ENCODE measurements at places on chromosomes 7 and 10.

DNA sequence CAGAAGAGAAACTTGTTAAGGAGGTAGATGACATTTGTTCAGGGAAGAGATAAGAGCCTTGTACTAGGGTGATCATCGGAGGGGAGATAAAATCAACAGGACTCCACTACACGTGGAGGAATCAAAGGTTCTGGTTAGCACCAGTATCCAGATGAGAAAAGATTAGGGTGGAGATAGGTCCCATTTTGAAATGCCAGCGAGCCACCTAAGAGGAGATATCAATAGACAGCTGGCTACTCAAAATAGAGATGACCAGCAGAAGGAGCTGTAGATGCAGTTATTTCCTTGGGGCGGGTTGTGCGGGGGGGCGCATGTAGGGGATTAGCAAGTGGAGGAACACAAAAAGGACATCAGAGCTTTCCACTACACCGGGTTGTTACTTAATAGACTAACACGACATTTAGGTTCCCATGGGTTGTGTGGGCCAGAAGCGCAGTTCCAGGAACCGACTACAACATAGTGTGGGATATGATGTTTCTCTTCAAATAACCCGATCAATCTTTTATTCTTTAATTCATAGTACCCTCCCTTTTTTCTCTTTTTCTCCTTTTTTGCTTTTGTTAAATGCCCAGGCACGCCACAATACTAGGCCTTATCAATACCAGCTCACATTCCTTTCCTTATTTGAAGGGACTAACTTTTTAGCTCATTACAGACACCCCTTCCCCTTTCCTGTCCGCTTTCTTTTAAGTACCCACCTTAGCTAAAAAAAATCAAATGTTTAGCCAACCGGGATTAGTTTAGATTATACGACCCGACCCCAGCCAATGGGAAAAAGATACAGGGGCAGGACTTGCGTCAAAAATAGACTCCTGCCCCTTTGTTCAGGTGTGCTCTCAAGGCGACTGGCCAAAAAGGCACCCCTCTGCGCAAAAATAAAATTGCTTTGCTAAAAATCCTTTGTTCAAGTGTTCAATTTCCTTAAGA, 2.0 kb upstream of the KIF11 start:
- DNase-seq, result peak; percentile 72

- DNase-seq, result no peak
Observed at GRCh38 chr10:128377988-128378387, 251.8 kb upstream of the MKI67 start.

DNA sequence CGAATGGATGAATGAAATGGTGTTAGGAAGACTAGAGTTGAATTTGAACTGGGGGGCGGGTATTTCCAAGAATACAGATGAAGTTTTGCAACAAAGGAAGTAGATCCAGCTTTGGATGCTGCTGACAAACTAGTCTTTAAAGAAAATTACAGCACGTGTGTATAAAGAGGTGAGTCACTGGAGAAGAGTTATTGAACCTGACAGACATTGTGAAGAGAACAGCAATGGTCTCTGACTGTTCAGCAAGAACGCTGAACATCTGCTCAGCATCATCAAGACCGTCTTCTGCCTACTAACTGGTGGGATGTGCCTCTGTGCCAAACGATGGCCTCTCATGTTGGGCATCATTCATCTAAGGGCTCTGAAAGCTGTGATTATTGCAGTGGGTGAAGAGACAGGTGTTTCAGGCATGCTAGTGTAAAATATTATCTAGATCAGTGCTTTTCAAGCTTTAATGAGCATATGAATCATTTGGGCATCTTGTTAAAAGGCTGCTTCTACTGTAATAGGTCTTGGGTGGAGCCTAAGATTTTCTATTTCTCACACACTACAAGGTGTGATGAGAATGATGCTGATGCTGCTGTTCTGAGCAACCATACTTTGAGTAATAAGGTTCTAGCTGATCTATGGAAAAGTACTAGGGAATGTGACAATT, 291.3 kb downstream of the PTEN start:
- DNase-seq, result no peak

GRCh38 chr10:16814012-16814411, 3.2 kb downstream of the RSU1 start:
- DNase-seq, result no peak

GRCh38 chr7:130506358-130506757, 14.5 kb downstream of the MEST start:
- no peak for DNase-seq

GRCh38 chr10:123870260-123870659, 21.3 kb downstream of the CPXM2 start:
- DNase-seq, result no peak

- DNase-seq, result peak; percentile 32
Observed at GRCh38 chr10:132446661-132447445, 49.9 kb downstream of the PWWP2B start.

DNA sequence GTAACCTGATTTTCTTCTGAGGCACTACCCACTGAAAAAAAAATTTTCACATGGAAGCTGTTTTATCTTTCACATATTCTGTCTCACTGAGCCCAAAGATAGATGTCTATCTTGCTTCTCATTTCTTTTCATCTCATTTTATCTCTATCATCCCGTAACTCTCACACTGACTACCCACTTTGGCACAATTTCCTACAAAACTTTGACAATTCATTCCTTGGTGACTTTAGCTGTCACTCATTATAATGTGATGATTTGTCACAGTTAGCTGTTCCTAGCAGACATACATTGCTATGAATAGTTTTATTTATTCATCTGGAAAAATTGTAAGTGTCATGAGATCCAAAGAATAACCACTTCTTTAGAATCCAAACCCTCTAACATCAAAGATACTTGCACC, 589.9 kb upstream of the TEX47 start:
- no peak for DNase-seq

DNA sequence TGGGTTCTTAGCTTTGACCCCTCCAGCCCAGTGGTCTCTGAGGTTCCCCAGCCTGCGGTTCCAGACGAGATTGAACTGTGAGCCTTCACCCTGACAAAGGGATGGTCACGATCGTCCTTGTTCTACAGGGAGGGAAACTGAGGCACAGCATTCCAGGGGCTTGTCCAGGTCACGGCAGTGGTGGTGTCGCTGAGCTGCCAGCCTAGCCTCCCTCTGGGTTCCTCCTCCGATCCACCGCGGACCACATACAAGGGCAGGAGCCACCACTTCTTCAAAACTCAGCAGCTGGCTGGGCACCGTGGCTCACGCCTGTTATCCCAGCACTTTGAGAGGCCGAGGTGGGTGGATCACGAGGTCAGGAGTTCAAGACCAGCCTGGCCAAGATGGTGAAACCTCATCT, 35.8 kb downstream of the ELFN1 start:
- DNase-seq, result peak; percentile 2

- no peak for DNase-seq
Observed at GRCh38 chr10:131485732-131486131, 174.2 kb upstream of the TCERG1L start.

DNA sequence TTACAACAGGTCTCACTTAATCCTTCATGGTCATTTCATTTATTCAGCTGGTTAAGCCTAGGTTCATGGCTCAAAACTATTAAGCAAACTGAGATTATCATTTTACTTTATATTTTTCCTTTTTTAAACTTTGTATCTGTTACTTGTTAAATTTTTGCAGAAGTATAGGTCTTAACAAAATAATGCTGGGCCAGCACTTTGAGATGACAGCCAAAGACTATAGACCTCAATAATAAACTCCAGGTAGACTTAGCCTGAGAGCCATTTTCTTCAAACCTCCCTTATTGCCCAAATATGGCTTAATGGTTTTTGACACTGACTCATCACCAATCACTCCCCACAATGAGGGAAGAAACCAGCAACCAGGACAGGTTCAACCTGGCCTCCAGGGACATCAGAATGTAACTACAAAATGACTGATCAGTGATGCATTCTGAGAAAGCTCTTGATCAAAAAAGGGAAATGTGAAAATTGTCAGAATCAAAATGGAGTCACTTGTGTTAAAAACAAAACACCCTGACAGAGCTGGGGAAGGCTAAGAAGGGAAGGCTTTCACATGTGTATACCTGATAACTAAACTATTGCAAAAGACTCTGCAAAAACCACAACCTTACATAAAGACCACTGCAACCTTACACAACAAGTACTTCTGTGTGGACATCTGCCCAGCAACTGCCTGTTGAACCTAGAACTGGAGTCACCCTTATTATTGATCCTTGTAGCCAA, 2.1 kb upstream of the CCDC126 start:
- no peak for DNase-seq

DNA sequence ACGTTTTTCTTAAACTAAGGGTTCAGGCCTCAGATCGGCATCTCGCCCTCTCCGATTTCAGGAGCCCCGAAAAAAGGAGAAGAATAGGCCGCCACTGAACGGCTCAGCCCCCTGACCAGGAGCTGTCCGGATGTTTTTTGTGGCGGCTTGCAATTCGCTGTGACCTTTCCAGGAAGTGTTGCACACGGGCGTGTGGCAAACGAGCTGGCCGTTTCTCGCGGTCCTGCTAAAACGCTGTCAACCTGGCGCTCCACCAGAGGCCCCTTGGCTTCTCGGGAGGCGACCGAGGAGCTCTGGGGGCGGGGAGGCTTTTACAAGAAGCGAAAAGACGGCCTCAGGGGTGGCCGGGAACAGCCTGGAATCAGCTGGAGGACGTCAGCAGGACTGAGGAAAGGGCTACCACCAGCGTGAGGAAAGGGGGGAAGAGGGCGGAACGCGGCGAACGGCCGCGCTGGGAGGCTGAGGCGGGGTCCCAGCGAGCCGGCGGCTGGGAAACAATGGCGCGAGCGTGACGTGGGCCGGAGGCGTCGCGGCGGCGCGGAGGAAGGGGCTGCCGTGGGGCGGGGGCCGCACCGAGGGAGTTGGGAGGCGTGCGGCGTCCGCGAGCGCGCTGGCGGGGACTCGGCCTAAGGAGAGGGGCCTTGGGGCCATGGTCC, 493 bp downstream of the NT5C2 start:
- DNase-seq, result peak; percentile 79

- DNase-seq, result no peak
Observed at GRCh38 chr10:11721806-11722205, 20.4 kb upstream of the ECHDC3 start.

GRCh38 chr10:62106929-62107519, 161.6 kb downstream of the RTKN2 start:
- no peak for DNase-seq

- DNase-seq, result no peak
Observed at GRCh38 chr10:117549100-117549585, 6.6 kb downstream of the EMX2 start.

GRCh38 chr7:90715067-90715466, 118.9 kb downstream of the CDK14 start:
- no peak for DNase-seq

GRCh38 chr10:47008769-47009168, 97.5 kb downstream of the PTPN20 start:
- DNase-seq, result peak; percentile 59

DNA sequence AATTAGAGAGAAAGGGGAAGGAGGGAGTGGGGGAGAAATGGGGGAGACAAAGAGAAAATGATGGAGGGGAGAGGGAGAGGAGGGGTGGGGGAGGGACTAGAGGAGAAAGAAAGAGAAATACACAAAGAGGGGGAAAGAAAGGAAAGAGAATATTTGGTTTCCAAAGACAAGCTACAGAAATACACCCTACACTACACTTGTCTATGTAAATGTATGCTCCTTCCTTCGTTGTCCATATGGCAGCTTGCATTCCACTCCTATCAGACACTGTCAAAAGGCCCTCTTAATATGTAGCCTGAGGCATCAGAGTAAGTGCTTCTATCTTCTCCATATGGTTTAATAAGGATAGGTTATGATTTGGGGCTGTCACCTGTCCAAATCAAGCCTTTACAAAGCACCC, 92.8 kb upstream of the FEZF1 start:
- DNase-seq, result no peak

- DNase-seq, result no peak
Observed at GRCh38 chr7:37656913-37657530, 26.5 kb upstream of the GPR141 start.

GRCh38 chr7:64892666-64893309, 10.3 kb upstream of the ZNF273 start:
- no peak for DNase-seq

GRCh38 chr7:140485500-140486265, 6.4 kb upstream of the MKRN1 start:
- DNase-seq, result no peak

- DNase-seq, result no peak
Observed at GRCh38 chr7:157471259-157472125, 134.7 kb downstream of the DNAJB6 start.

DNA sequence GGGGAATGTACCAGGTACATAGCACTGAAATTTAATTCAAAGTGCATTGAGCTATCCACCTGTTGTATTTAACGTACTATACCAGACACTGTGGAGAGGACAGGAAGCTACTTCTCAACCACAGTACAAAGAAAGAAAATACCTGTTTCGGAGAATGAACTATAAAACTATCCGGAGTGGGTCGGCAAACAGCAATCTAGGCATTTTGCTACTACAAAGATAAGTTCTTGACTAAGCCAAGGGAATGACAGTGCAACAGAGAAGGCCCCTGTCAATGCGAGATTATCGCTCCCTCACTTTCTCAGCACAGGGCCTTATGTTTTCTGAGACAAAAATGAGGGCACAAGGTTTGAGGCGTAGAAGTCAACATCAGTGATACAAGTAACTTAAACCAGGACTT, 27.4 kb downstream of the SFMBT2 start:
- no peak for DNase-seq

- no peak for DNase-seq
Observed at GRCh38 chr10:239109-239508, 103.9 kb downstream of the ZMYND11 start.

GRCh38 chr10:125144206-125144605, 16.2 kb downstream of the CTBP2 start:
- DNase-seq, result no peak

GRCh38 chr10:110488332-110488681, 9.4 kb upstream of the DUSP5 start:
- DNase-seq, result no peak

GRCh38 chr10:97778452-97779302, 6.9 kb upstream of the SFRP5 start:
- DNase-seq, result no peak

GRCh38 chr10:70461397-70462348, 16.9 kb upstream of the PALD1 start:
- peak; percentile 79 for DNase-seq

DNA sequence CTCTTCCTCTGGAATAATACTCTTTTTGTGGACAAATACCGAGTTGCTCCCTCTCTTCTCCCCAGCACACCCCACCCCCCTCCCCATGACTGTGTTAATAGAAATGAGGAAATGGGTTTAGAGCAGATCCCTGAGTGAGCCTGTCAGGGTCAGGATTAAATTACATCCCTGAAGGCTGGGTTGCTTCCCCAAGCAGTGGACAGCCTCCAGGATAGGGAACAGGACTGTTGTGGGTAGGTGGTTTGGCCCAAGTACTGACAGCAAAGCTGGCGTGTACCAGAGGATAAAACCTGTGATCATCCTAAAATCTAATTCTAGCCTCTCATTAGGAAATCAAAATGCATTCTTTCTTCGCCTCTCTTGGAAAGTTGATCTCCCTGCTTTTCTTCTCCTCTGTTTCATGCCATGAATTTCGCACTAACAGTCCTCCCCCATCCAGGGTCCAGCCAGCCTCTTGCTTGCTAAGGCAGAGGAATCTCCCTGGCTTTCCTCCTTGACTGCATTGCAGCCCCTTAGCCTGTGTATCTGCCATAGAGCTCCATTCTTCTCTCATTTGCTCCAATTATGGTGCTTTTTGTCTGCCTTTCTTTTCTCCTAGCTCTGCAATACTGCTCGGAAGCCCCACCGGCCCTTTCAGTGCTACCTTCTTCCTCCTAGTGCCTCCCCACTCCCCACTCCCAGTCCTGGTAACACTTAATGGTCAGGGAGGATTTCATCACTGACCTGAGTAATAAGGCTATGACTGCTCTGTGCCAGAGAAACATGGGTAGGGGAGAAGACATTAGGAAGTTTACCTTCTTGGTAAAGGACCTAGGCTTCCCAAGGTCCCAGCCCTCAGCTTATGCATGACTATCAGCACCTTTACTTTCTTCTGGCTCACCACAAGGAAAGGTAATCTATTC, 8.4 kb downstream of the LRRC4 start:
- peak; percentile 67 for DNase-seq
